ENCODE measurements at places on chromosomes 5 and 9.

DNA sequence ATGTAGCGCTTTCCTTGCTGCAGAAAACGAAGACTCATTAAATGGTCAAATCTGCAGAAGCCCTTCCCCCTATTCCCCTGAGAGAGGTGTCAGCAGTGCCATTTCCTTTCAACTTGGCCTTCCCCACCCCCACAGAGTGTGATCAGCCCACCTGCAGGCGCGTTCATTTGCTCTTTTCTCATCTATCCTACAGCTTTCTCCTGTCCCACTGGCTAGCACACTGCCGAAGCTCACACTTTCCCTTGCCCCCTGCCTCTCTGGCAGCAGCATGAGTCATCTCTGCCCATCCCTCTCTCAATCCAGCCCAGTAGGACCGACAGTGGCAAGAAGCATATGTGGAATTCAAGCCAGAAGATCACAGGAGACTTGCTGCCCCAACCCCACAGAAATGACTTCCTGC lies 213.8 kb downstream of the FAM114A2 start:
- DNase-seq: no peak

GRCh38 chr5:78514427-78515330 lies 133.9 kb downstream of the LHFPL2 start:
- no peak for DNase-seq

DNA sequence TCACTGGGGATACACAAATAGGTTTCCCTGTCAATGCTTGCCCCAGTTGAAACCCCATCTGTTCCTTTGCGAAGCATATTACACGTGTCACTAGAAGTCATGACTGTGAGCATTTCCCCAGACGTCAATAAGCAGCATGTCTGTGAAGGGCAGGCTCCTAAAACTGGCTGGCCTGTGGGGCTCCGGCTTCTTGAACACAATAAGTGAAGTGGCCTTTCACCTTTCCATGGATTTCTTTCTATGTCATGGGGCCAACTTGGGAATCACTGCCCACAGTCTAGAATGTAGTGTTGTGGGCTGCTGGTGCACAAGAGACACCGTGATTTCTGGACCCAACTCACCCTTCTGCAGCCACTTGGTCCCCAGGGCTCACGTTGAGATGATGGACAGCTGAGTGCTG lies 60.4 kb upstream of the CTSL start:
- no peak for DNase-seq

GRCh38 chr5:72436796-72437471 lies 70.3 kb downstream of the ZNF366 start:
- DNase-seq: no peak

GRCh38 chr9:88799541-88800328 lies 191.5 kb upstream of the S1PR3 start:
- no peak for DNase-seq
